ENCODE measurements at places on chromosomes 1 and 21.

GRCh38 chr1:202203238-202204039 is 9.8 kb downstream of the LGR6 start:
- DNase-seq: no peak

- no peak for DNase-seq
Observed at GRCh38 chr1:160366731-160367515, at the start of gene NHLH1. Gene NHLH1 (plus strand): TSS chr1:160367071. CDS start chr1:160370732, 3,661 bp downstream.

GRCh38 chr1:24391882-24392603 is 21.5 kb downstream of the STPG1 start:
- no peak for DNase-seq

DNA sequence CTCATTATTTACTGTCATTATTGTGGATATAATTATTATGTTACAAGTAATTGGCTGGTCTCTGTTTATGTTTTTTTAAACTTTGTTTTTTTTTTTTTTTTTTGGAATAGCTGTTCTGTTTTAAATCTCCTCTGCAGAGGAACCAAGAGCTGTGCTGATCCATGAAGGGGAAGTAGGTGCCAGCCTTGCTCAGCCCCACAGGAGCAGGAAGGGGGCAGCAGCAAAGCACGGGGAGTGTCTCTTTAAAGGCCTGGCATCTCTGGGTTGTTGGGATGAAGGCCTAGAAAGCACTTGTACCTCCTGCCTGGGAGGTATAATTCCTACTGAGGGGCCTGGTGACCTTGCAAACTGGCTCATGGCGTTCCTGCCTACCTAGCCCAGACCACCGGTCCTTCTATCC is 2.5 kb upstream of the GRHL3 start:
- no peak for DNase-seq

GRCh38 chr1:48923116-48923515 is 146.4 kb upstream of the BEND5 start:
- DNase-seq: no peak

Measured in activated gamma-delta T cell (primary cell).